ENCODE measurements at places on chromosomes 16 and 17.

DNA sequence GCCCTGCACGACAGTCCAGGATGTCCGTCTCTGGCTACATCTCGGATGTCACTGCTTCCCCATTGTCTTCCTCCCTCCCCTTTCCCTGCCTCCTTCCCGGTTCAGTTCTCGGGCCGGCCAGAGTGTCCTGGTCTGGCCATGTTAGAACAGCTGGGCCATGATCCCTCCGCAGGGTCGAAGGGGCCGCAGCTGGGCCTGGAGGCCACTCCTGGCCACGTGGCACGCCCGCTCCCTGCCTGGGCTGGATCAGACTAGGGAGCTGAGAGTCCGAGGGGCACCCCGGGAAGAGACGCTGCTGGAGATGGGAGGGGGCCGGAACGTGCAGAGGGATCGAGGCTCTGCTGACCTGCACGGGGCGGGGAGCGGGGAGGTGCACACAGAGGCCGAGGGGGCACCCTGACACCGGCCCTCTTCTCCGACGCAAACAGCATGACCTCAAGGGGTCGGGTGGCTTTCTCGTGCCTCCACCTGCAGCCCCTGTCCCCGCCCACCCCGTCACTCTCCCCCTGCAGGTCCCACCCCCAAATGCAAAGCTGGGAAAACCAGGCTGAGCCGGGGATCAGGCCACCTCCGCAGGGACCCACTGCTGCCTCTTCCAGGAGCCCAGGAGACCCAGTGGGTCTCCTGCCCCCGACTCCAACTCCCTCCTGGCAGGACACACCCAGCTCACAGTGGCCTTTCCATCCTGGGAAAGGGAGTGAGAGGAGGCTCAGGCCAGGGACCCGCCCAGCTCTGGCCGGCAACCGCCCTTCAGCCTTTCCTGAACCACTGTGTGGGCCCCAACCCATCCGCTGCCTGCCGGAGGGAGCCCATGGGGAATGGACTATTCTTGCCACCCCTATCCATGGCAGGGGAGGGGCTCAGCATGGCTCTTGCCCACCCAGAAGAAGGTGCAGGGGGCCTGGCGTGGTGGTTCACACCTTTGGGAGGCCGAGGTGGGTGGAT lies 38.5 kb downstream of the CTU2 start:
- DNase-seq: no peak

DNA sequence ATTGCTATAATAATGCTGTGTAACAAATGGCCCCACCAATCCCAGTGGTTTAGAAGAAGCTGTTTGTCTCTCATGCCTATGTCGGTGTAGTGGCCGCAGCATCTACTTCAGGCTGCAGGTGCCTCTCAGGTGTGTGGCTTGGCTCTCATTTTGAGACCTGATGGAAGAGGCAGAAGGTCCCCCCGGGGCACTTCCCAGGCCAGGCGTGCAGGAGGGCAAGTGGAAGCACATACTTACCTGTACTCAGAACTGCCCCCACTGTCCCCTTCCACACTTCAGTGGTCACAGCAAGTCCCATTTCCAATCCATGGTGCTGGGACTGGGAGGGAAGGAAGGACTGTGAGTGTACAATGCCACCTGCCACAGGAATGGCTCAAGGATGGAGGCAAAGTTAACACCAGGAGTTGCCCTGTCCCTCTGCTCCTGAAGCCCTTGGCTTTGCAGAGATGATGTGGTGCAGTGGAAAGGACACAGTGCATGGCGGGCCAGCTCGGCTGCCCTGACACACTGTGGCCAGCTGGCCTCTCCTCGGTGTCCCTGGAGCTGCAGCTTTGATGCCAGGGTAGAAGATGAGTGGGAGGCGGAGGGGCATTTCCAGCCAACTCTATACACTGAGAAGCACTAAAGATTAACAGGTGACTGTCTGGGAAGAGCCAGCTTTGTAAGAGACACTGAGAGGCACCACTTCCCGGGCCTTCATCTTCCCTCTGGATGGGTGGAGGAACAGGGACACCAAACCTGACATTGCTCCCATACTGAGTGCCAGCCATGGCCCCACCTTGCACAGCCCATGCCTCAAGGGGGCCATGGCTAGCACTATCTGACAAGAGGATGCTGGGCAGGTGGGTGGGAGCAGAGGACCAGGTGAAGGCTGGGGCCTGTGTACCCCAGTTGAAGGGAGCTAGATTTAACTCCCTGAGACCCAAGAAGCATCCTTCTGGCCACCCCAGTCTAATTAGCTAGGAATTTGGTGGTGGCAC lies 105.9 kb downstream of the METRNL start:
- DNase-seq: no peak

- DNase-seq: no peak
These were observed 693.3 kb downstream of the CDH11 start for GRCh38 chr16:64428463-64429113.

DNA sequence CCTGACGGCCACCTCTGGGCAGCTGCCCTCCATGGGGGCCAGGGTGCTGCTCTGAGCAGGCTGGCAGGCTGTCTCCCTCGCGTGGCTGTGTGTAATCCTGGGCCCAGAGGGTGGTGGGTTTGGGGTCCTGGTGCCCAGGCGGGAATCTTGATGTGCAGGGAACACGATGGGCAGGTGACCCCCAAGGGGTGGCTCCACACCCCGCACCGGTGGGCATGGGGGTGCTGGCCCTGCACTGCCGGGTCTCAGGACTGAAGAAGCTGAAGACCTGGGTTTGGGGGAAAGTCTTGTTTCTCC lies 8.6 kb downstream of the CHMP6 start:
- no peak for DNase-seq

- no peak for DNase-seq
These were observed 85.5 kb upstream of the DOC2B start for GRCh38 chr17:266701-267667.

- no peak for DNase-seq
These were observed 77.9 kb upstream of the SDK2 start for GRCh38 chr17:73722165-73722564.

GRCh38 chr17:30812218-30813177 lies 12.0 kb downstream of the CRLF3 start:
- no peak for DNase-seq

- DNase-seq: no peak
These were observed 37.8 kb downstream of the BCO1 start for GRCh38 chr16:81276323-81276722.

DNA sequence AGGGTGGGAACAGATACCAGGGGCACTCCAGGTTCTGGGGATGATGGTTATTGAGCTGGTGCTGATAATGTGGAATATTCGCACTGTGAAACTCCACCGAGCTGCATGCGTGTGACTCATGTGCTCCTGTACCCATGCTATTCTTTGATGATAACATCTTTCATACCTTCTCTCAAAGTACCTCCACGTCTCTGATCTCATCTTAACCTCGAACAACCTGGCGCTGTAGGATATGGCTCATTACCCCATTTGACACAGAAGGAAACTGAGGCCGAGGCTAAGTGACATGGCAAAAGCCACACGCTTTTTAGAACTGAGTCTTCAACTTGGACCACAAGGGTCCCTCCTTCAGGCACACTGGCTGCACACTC lies 30.2 kb upstream of the MRPS23 start:
- no peak for DNase-seq

DNA sequence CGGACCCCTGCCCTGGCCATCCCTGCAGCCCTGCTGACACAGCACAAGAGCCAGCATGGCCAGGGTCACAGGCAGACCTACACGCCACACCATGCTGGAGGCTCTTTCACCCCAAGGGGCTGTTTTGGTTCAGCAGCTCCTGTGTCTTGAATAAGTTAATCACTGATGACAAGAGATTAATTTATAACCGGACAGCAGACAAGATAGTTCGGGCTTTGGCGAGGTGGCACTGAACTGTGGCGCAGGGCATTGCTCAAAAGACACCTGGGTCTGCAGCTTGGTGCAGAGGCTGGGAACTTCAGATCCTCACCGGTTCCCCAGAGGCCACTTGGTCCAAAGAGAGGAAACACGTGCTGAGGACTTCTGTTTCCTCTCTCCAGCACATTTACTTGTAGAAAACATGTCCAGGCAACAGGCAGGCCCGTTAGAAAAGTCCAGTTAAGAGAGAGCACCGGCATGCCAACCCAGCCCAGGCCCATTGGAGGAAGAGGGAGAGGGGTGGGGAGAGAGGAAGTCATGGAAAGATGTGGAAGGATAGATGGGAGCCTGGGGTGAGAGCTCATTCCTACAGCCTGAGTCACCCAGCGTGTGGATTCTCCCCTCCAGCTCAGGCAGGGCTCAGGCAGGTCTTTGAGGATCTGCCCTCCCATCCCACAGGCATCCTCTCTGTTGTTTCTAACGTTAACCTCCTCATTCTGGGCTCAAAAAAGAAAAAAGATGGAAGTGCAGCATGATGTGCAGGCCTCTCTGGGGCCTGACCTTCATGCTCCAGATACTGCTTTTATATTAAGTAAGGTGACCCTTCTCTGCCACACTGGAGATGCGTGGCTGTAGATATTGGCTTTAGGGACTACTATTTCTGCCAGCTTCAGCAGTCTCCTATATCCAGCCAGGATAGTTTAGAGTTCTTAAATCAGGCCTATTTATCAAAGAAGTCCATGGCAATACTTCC lies 80.0 kb upstream of the HNF1B start:
- DNase-seq: no peak

DNA sequence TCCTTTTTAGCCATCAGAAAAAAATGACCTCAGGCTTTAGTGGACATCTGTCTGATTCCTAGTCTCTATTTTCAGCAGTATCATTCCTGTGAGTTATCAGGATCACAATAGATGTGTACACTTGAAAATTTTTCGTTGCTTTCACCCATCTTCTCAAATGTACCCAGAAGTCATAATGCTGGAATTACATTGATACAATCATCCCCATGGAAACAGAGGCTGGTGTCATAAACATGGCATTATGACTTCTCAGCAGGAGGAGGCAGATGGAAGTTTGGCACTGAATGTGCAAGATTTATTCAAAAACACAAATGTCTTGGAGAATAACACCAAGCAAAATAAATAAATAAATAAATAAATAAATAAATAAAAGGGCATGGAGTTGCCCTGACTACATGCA lies 292.5 kb downstream of the PHKB start:
- DNase-seq: no peak

DNA sequence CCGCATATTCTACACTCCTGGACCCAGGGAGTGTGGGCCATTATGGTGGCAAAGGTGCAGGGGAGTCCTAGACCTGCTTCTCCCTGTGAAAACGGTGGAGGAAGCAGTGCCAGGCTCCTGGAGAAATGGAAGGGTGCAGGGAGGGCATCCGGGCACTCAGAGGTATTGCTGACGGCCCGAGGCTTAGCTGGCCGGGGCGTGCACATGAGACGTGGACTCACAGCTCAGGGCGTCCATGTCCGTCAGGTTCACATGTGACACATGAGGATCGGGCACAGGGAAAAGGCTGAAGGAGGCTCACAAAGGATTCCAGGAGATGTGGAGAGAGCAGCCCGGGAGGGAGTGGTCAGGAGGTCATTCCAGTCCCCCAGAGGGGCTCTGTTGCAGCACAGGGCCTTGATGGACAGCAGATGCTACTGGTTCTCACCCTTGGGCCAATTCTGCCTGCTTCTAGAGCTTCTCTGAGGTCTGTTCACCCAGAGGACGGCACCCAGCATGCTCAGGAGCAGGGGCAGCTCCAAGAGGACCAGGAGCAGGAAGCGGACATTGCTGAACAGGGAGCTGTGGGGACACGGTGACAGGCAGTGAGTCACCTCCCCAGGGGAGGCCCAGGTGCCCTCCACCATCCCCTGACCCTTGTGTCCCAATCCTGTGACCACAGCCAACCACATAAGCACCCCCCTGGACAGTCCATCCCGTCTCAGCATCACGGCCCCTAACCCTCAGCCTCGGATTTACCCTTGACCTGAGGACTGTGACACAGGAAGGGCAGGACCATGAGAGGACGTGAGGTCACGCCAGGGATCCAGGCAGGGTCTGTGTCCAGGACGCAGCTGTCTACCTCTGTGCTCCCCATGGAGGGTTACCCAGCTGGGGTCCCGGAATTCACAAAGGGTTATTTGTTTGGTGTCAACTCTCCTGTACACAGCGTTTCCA lies 4.5 kb downstream of the CD300C start:
- no peak for DNase-seq

- DNase-seq: no peak
These were observed 374.6 kb upstream of the ASIC2 start for GRCh38 chr17:33667671-33668070.

- no peak for DNase-seq
These were observed 127.0 kb downstream of the ABCC6 start for GRCh38 chr16:16096121-16096857.

Data from NCI-H1105 (cell line).